ENCODE measurements at places on chromosomes 1 and 21.

DNA sequence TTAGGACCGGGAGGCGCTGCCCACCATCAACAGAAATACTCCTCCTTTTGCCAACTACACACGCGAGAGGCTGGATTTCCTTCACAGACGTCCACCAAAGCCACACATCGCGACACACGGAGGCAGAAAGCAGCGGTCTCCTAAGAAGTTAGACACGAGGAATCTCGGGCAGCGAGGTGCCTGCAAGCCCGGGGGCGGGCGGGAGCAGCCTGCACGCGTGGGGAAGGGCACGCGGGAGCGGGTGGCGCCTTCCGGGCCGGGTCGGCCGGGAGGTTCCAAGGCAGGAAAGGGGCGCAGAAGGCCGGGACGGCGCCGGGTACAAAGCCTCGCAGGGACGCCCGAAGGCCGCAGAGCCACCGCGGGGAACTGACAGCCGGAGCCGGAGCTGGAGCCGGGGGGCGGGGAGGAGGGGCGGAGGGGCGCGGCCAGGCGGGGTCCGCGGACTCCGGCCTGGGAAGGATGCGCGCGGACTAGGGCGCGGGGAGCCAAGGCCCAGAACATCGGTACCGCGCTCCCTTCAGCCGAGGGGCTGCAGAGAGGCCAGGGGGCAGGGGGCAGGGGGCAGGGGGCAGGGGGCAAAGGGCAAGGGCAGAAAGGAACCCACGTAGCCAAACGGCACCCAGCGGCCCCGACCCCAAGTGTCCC, 722 bp downstream of the NPHP4 start:
- DNase-seq = peak; percentile 20

- no peak for DNase-seq
These were observed 20.9 kb downstream of the EPHX1 start for GRCh38 chr1:225830841-225831240.

DNA sequence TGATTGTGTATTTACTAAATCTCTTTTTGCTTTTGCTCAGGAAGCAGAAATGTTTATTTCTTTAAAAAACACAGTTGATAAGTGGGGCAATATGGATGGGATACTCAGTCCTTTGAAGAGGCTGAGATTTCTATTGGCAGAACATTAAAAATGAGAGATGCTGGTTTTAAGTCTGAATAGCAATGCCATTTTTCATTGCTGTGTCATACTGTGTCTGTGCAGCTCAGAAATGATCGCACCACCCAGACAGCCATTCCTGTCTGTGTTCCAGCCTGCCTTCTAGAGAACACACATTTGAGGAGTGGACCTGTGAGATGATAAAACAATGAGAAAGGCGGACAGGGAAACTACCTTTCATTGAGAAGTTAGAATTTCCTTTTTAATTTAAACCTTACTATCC, 231.2 kb upstream of the USP24 start:
- no peak for DNase-seq

DNA sequence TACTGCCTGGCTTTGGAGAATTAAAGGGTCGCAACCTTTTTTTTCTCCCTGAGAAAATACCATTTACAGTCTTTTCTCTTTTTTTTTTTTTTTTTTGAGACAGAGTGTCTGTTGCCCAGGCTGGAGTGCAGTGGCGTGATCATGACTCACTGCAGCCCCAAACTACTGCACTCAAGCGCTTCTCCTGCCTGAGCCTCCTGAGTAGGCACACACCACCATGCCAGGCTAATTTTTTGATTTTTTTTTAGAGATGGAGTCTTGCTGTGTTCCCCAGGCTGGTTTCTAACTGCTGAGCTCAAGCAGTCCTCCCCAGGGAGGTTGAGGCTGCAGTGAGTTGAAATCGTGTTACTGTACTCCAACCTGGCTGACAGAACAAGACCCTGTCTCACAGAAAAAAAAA, 24.6 kb downstream of the UBE4B start:
- DNase-seq = no peak

DNA sequence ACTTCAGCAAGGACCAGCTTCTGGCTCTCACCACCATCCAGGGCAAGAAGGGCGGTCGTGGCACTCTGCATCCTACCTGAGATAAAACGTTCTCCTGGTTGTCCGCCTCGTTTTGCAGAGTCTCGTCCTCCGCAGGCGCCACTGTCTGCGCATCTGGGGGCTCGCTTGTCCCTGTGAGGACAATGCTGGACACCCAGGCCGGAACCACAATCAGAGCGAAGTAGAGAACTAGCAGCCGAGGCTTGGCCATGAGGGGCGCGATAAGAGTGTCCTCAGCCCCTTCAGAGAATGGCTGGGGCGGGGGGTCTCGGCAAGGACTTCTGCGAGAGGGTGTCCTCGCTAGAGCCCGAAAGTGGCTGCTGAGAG, 505 bp downstream of the OLFML2B start:
- DNase-seq = no peak

DNA sequence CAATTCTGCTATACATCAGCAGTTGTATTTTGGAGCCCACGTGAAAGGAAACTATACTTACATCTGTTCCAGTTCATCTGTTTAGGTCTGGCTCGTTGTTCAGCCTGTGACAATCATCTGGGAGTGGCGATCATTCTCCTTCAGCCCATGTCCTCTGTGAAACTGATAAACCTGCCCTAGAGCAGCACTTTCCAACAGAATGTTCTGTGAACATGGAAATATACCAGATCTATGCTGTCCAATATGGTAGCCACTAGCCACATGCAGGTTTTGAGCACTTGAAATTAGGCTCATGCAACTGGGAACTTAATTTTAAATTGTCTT, 24.5 kb upstream of the COQ8A start:
- DNase-seq = no peak

- DNase-seq = no peak
These were observed 186.2 kb upstream of the C1orf174 start for GRCh38 chr1:4086085-4086850.

DNA sequence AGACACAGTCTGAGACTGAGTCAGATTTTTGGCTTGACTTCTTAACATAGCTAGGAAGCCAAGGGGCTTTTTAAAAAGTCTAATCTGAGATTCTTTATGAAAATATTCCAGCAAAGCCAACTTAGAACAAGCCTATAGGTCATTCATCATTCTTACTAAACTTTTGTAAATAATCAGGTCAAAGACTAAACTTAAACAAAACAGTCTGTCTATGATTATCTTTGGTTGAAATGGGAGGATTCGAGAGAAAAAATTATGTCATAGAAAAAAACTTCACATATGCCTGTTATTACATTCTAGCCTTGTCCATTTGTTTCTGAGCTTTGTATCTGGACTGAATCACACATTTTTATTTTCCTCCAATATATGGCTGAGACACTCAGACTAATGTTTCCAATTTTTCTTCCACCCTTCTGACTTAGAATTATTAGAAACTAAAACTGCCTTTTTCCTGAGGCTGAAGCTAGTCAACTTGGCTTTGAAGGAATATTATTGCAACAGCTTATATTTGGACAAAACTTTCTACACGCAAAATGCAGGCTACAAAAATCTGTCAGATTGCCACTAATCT, 83.3 kb downstream of the ETS2 start:
- no peak for DNase-seq

- no peak for DNase-seq
These were observed 36.0 kb upstream of the DISC1 start for GRCh38 chr1:231590453-231591198.

- no peak for DNase-seq
These were observed 6.8 kb upstream of the COL6A2 start for GRCh38 chr21:46091118-46091517.

DNA sequence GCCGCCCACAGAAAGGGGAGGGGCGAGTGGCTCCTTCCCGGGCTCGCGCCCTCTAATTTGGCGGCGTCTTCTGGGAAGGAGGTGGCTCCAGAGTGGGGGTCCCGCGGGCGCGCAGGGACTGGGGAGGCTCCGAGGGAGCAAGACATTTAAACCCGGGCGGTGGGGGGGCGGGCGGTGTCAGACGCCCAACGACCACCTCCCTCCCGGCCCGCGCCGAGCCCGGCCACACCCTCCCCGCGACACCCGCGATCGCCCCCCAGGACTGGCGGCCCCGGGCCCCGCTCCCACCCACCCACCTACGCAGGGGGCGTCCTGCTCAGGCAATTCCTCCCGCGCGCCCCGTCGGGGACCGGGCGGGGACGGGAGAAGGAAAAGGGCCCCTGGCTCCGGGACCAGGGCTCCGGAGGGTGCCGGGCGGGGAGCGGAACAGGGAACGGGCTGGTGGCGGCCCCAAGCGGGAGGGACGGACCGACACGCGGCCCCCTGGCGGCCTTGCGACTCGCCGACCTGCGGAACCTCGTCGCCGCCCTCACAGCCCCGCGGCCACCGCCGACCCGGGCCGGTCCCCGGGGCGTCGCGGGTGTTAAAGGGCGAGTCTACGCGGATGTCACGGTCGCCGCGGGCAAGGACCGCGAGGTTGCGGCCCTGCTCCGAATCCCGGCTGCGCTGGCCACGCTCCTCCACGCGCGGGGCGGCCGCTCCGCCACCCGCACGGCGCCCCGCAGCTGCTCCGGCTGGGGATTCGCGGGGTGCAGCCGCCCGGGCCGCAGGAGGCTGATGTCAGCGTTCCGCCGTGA, 94.0 kb upstream of the FMN2 start:
- no peak for DNase-seq

DNA sequence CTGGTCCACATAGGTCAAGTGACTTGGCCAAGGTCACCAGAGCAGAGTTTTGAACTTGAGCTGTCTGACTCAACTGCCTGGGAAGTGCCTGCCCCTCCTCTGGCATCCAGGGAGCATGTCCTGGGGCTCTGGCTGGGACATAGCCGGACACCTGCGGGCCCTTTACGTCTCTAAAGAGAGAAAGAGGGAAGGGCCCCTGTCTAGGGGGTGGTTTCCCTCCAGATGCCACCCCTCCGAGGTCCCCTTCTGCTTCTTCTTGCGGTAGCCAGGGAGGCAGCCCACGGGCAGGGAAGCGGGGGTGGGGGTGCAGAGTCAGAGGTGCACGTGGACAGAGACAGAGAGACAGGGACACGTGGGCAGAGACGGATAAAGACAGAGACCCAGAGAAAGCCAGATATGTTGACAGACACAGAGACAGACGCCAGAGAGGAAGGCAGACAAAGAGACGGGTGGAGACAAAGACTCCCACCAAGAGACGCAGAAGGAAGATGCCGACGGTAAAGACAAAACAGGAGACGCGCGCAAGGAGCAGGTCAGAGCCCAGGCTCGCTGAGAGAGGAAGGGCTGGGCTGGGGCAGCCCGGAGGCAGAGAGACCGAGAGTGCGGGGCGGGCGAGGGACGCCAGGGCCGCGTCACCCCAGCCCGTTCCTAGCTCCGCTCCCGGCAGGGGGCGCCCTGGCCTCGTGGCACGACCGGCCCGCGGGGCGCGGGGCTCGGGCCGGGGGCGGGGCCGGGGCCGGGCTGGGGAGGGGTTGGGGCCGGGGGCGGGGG, 458 bp upstream of the ALPL start:
- peak; percentile 30 for DNase-seq

DNA sequence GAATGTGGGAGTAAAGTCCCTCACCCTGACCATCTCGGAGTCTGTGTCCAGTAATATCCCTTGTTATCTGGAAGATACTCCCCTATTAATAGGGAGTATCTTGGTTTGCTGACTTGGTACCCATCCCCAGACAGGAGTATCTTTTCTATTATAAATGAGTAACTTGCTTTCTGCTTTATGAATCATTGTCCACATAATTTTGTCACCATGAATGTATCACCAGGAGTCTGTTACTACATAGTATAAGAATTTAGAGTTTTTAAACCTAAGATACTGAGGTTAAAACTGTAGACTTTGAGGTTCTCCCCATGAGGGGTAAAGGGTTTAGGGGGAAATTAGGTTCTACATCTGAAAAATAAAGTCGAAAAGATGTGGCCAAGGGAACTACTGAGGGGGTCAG, 175.6 kb downstream of the FCRL5 start:
- no peak for DNase-seq

DNA sequence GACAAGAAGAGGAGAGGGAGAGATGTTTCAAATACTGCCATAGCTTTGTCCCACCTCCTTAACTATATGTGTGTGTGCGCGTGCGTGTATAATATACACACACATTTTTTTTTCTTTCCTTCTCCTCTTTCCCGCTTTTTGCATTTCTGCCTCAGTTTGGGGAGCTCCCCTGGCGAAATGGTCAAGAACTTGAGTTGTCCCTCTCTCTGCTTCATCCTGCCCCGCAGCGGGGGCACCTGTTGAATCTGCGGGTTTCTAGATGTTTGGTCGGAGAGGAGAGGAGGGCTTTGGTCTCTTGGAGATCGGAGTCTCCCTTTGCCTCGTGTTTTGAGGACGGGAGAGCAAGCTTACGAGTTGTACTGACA, 504 bp downstream of the SCCPDH start:
- no peak for DNase-seq

- no peak for DNase-seq
These were observed 19.0 kb downstream of the FBXO28 start for GRCh38 chr1:224132901-224133300.

GRCh38 chr1:58608297-58608696, 31.2 kb upstream of the TACSTD2 start:
- no peak for DNase-seq

DNA sequence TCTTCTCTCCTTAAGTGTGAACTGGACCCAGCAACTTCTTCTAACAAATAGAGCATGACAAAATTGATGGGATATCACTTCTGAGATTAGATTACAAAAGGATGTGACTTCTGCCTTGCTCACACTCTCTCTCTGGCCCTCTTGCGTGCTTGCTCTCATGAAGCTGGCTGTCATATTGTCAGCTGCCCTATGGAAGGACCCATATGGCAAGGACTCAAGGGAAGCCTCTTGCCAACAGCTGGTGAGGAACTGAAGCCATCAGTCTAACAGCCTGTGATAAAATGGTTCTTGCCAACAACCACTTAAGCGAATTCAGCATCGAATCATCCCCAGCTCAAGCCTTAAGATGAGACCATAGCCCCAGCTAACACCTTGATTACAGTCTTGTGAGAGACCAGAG, 4.8 kb upstream of the TLR5 start:
- DNase-seq = no peak

DNA sequence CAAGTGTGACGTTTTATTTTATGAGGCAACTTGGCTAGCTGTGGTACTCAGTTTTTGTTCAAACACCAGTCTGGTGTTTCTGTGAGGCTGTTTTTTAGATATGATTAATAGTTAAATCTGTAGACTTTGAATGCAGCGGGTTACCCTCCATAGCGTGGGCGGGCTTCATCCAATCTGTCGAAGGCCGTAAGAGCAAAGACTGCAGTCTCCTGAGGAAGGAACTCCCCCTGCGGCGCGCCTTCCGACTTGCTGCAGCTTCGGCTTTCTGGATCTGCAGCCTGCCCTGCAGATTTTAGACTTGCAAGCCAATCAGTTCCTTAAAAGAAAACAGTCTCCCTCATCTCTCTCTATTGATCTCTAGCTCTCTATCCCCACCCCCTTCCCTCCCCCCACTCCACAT, 4.2 kb upstream of the ZNF496 start:
- DNase-seq = no peak

GRCh38 chr1:24996456-24996855, 66.4 kb upstream of the RUNX3 start:
- DNase-seq = no peak
